ENCODE measurements at places on chromosomes 5 and 9.
A peak's percentile ranks its signal among the peaks of the same experiment; 100 is the strongest.

DNA sequence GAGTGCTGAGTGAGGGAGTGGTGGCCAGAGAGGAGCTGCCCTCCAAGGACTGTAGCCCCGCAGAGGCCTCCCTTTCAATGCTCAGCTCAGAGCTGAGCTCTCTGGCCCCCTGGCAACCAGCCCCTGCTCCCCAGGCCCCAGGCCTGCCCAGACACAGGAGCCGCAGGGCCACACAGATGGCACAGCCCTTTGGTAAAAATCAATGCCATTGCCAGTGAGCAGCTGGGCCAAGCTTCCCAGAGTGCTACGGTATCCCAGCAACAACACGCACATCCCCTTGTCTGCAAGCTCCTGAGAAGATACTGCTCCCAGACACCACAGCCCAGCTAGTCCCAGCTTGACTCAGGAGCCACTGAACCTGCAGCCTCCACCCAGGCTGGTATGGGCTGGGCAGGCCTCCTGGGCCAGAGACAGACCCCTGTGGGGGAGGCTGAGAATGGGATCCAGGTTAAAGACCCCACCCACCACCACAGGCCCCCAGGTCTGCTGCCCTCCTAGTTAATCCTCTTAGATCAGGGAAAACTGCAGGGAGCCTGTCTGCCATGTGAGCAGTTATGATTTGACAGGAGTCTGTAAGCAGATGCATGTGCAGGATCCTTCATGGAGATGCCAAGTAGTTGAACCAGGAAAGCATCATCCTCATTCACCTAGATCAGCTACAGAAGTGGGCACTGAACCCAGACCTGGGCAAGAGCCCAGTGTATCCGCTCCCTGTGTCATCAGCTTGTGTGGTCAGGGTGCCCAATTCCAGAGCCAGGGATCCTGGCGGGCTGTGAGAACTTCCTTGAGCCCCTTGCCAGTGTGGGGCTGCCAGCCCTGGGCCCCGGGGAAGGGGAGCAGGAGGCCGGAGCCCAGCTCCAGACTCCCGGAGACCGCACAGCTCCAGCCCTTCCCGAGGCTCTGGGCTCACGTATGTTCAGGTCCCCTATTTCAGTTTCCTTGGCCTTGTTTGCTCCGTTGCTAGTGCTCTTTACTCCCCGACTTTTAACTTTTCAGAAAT, 26.7 kb upstream of the ADAMTS2 start:
- DNase-seq = peak; percentile 27

GRCh38 chr5:61887271-61887670, 418.7 kb upstream of the KIF2A start:
- no peak for DNase-seq

- no peak for DNase-seq
Observed at GRCh38 chr5:112869948-112870347, 8.9 kb downstream of the SRP19 start.

DNA sequence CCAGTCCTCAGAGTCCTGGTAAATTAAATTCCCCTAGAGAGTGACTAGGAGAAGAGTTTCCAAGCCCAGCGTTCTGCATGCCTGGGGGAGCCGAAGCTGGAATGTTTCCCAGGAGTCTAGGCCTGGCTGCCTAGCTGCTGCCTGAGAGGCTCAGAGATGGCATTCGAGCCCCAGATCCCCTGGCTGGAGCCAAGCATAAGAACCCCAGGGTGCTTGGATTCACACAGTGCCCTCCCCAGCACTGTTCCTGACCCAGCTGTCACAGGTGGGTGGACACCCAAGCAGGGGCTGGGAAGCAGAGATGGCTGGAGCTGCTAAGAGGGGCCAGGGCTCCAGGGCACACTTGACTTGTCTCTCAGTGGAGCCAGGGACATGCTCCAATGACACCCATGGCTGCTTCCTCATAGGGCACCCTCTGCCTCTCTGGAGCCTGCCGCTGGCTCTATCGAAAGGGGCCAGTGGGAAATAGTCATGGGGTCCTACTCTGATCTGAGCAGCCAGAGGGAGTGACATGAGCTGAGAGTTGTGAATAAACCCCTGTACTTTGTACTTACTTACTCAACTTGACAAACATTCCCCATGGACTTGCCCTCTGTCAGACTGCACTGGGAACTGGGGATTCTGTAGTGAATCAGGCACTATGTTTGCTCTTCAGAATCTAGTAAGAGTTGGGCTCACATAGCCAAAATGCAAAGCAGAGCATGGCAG, 62.6 kb upstream of the XPA start:
- no peak for DNase-seq

DNA sequence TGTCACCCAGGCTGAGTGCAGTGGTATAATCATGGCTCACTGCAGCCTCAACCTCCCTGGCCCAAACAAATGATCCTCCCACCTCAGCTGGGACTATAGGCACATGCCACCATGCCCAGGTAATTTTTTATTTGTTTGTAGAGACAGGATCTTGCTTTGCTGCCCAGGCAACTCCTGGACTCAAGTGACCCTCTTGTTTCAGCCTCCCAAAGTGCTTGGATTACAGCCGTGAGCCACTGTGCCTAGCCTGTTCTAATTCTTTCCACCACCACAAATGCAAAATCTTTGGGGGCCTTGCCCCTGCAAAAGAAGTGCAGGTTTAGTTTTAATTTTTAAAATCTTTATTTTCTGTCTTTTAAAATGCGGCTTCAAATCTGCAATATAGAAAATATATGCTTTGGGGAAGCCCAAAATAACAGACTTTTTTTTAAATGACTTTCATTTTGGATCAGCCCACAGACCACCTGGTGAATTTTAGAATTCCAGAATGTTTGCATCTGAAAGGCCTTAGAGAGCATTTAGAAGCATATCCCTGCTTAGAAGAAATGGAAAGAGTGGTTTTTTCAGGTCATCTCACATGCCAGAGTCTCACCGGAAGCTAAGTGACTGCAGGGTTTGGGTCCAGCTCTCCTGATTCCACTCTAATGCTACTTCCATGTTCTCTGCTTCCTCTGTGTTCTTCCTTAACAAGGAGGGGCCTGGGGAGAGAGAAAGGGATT, 111.4 kb upstream of the FER start:
- no peak for DNase-seq

GRCh38 chr9:120648581-120649197, 65.6 kb downstream of the MEGF9 start:
- no peak for DNase-seq

- no peak for DNase-seq
Observed at GRCh38 chr5:168320805-168321204, 29.4 kb downstream of the WWC1 start.

DNA sequence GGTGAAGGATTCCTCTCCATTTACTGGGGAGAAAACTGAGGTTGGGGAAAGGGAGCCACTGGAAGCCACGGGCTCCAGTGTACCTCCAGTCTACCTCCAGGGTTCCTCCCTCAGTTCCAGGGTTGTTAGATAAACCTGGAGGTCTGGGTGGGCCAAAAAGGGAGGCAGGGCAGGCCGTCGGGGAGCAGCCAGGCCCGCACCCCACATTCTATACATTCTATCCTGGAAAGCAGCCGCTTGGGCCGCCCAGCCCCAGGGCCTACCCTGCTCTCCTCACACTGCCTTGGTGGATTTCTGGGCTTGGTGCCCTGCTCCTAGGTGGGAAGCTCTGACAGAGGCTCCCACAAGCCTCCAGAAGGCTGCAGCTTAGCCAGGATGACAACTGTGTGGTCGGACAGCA, 18.1 kb upstream of the SUSD3 start:
- no peak for DNase-seq

- no peak for DNase-seq
Observed at GRCh38 chr5:56330167-56330566, 97.0 kb upstream of the ANKRD55 start.

- DNase-seq = no peak
Observed at GRCh38 chr5:174625591-174626350, 98.6 kb upstream of the MSX2 start.

DNA sequence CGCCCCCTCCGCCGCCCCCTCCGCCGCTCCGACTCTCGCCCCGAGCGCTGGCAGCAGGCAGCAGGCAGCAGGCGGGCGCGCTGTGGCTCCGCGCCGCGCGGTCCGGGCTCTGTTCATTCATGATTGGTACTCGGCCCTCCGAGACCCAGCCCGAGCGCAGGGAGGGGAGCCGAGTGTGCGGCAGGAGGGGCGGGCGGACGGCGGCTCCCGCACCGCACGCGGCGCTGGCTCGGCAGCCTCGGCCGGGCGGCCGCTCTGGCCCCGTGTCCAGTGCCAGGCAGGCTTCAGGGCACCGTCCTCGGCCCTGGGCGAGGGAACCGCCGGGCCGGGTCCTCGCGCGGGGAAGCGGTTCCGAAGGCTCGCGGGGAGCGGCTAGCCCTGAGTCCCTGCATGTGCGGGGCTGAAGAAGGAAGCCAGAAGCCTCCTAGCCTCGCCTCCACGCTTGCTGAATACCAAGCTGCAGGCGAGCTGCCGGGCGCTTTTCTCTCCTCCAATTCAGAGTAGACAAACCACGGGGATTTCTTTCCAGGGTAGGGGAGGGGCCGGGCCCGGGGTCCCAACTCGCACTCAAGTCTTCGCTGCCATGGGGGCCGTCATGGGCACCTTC, at the start of gene KCNIP1:
Gene KCNIP1 (plus strand): TSS at position 31 of the 607 bp plus-strand sequence.
- no peak for DNase-seq

- DNase-seq = no peak
Observed at GRCh38 chr9:18848657-18849056, 184.4 kb downstream of the SAXO1 start.

- DNase-seq = no peak
Observed at GRCh38 chr9:86705490-86705889, 241.8 kb downstream of the GAS1 start.

Data from Peyer's patch (tissue), 4 donors.